H1 (cell line): ENCODE measurements at places on chromosomes 16 and 17.

DNA sequence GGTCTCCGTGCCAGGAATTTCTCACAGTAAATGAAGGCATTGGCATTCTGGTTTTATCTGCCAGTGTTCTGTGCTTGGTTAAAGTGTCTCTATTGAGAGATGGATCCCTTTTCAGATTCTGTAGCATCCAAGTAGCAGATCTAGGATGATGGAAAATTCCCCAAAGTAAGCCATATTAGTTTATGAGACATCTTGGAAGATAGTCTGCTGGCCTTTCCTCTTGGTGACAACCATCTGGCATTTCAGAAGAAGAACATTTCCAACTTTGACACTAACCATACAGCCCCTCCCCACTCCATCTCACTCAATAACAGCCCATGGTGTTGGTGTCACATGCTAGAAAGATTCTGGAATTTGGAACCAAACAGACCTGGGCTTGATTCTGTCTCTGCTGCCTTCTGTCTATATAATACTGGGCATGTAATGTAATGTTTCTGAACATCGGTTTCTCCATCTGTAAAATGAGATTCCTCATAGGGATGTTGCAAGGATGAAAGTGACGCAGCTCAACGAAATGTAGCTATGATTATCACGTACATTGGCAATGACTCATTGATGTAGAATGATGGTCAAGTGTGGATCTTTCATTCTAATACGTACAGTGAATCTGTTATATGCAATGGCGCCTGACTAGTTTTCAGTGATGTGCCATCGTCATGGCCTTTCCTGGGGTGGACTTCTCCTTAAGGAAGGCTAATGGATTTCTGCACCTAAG, 32.6 kb upstream of the PIRT start:
- DNase-seq, result no peak
- H3K27me3 ChIP-seq, result no peaks in the 10 kb centered on the region
- no peak overlapping the region for H3K27ac ChIP-seq

GRCh38 chr16:74570412-74571301, 36.3 kb downstream of the GLG1 start:
- no peaks in the 10 kb centered on the region for H3K27me3 ChIP-seq
- no peak overlapping the region for H3K4me3 ChIP-seq
- H3K4me1 ChIP-seq, result no peaks in the 10 kb centered on the region
- no peaks in the 10 kb centered on the region for H3K36me3 ChIP-seq
- no peak for DNase-seq

DNA sequence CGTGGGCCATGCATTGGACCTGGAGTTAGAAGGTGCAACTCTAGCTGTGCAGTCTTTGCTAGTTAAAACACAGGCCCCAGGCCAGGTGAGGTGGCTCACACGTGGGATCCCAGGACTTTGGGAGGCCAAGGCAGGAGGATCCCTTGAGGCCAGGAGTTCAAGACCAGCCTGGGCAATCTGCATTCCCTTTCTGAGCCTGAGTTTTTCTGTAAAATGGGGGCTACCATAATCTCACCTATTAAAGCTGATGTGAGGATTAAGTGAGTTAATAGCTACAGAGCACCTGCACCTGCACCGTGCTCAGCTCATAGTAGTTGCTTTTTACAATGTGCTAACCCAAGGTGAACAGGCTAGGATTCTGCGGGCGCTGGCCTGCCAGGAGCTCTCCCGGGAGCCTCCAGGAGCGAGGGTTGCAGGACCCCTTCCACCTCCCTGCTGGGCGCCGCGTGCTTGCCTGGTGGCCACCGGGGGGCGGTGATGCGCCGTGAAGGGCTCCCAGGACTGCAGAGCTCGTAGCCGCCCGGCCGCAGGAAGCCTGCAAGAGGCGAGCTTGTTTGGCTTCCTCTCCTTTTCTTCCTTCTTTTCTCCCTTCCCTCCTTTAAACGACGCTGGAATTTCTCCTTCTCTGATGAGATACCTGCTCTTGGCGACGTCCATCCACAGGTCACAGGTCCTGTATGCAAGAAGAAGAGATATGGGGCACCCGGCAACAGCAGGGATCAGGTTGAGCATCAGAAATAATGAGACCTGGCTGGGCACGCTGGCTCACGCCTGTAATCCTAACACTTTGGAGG, 51.3 kb downstream of the ZFP90 start:
- H3K36me3 ChIP-seq, result no peaks in the 10 kb centered on the region
- H3K27ac ChIP-seq, result no peak overlapping the region
- no peaks in the 10 kb centered on the region for H3K27me3 ChIP-seq
- no peak overlapping the region for H3K4me3 ChIP-seq
- 0 out of 2 replicates have a peak, but pooled peaks cover 3% of the 10 kb centered on the region for H3K4me1 ChIP-seq
- peak; percentile 97 for DNase-seq

DNA sequence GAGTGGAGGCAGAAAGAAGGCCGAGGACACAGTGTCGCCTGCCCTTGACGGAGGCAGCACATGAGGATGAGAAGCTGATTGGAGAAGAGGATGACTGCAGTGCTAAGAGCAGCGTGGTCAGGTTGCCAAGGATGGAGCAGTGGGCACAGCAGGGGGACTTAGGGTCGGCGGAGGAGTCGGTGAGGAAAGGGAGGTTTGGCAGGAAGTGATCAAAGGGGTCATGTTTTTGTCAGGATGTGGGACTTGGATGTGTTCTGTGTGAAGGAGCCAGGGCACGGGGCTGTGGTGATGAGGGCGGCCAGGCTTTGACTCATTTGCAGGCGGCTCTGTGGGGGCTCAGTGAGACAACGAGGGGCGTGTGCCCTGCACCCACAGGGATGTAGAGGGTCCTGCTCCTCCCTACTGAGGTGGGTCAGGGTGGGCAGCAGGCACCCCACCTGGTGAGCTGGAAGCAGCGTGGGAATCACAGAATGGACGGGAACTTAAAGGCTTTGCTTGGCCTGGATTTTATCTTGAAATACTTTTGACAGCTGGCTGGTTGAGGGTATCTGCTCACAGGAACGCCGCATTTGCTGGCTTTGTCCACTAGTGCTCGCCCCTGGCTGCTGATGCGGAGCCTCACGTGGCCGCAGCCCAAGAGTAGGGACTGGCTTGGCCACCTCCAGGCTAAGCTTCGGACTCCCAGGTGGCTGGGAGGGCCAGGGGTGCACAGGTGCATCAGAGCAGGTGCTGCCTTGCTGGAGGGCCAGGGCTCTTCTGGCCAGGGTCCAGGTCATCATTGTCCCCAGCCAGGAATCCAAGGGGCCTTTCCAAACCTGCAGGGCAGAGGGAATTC, 6.0 kb downstream of the MPG start:
- H3K4me3 ChIP-seq, result no peak overlapping the region
- no peaks in the 10 kb centered on the region for H3K4me1 ChIP-seq

DNA sequence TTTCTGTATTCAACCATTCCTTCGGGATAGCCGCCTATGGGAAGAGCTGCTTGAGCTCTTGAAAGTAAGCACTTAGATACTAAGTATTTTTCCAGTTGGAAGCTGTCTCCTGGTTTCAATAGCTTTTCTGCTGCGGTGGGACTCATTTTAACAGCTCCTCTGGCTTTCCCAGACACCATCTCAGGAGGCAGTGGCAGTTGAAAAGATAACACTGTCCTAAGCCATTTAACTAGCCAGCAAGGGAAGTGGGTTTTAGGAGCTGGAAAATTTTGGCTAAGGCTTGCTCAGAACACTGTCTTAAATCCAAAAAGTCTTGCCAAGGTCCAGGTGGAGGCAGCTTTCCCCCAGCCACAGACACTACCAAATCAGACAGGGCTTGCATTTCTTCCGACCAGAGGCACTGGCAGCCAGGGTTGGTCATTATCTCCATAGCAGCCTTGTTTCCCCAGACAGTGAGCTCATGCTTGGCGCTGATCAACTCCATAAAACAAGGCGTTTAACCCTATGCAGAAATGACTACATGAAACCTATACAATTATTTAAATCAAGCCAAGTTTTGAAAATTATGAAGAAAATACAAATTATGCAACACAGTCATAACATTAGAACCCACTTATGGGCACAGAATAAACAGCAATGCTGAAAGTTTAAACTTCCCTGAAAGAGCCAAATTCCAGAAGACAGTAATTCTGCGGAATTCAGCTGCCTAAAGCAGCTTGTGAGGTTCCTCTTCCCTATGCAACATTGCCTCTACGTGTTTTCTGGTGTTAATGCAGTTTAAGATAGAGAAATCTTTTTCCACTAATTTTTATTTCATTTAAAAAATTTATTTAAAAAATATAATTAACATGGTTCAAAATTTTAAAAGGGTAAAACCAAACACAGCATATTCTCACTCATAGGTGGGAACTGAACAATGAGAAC, 25.0 kb downstream of the GABARAPL2 start:
- no peak for DNase-seq
- H3K36me3 ChIP-seq, result no peaks in the 10 kb centered on the region; the same call in 1 of the 2 replicates
- H3K4me3 ChIP-seq, result no peak overlapping the region
- no peak overlapping the region for H3K27ac ChIP-seq
- H3K4me1 ChIP-seq, result peaks cover 17% of the 10 kb centered on the region

GRCh38 chr16:26705346-26705745, 361.4 kb upstream of the C16orf82 start:
- DNase-seq, result no peak
- H3K4me3 ChIP-seq, result no peak overlapping the region
- H3K27me3 ChIP-seq, result no peaks in the 10 kb centered on the region
- H3K36me3 ChIP-seq, result no peaks in the 10 kb centered on the region
- no peak overlapping the region for H3K27ac ChIP-seq
- H3K4me1 ChIP-seq, result no peaks in the 10 kb centered on the region

DNA sequence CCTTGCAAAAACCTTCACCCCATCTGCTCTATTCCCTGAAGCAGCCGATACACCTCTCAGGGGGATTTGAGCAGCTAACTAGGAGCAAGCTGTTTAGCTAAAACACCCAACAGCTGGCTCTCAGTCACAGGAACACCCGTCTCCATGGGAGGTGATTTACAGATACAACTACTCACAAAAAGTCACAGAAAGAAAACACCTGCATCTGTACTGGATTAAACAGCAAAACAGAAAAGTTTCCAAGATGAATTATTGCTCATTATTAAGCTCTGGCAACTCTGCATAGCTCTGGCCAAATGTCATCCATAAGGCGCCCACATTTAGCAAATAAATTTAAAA, 22.3 kb downstream of the GJC1 start:
- H3K27ac ChIP-seq, result no peak overlapping the region
- H3K4me1 ChIP-seq, result no peaks in the 10 kb centered on the region
- no peak for DNase-seq
- peaks cover 33% of the 10 kb centered on the region for H3K36me3 ChIP-seq
- no peak overlapping the region for H3K4me3 ChIP-seq

- H3K4me3 ChIP-seq, result no peak overlapping the region
- H3K4me1 ChIP-seq, result peaks cover 3% of the 10 kb centered on the region
- no peaks in the 10 kb centered on the region for H3K36me3 ChIP-seq
- DNase-seq, result no peak
- no peaks in the 10 kb centered on the region for H3K27me3 ChIP-seq
Observed at GRCh38 chr17:14922411-14922810, 342.7 kb downstream of the PMP22 start.

GRCh38 chr16:69382421-69382820, 3.4 kb downstream of the TERF2 start:
- H3K4me1 ChIP-seq, result no peaks in the 10 kb centered on the region
- H3K4me3 ChIP-seq, result no peak overlapping the region
- H3K27me3 ChIP-seq, result no peaks in the 10 kb centered on the region
- no peak overlapping the region for H3K27ac ChIP-seq

GRCh38 chr17:55067697-55068439, 99.3 kb downstream of the STXBP4 start:
- no peaks in the 10 kb centered on the region for H3K36me3 ChIP-seq
- no peak overlapping the region for H3K4me3 ChIP-seq
- DNase-seq, result no peak
- no peak overlapping the region for H3K27ac ChIP-seq
- no peaks in the 10 kb centered on the region for H3K27me3 ChIP-seq
- no peaks in the 10 kb centered on the region for H3K4me1 ChIP-seq

GRCh38 chr16:11609474-11610120, 22.9 kb upstream of the LITAF start:
- H3K27ac ChIP-seq, result no peak overlapping the region
- DNase-seq, result no peak
- H3K4me3 ChIP-seq, result no peak overlapping the region
- H3K36me3 ChIP-seq, result no peaks in the 10 kb centered on the region
- peaks cover 8% of the 10 kb centered on the region; the same call in 1 of the 2 replicates for H3K4me1 ChIP-seq
